ENCODE measurements at places on chromosomes 16 and 17.

DNA sequence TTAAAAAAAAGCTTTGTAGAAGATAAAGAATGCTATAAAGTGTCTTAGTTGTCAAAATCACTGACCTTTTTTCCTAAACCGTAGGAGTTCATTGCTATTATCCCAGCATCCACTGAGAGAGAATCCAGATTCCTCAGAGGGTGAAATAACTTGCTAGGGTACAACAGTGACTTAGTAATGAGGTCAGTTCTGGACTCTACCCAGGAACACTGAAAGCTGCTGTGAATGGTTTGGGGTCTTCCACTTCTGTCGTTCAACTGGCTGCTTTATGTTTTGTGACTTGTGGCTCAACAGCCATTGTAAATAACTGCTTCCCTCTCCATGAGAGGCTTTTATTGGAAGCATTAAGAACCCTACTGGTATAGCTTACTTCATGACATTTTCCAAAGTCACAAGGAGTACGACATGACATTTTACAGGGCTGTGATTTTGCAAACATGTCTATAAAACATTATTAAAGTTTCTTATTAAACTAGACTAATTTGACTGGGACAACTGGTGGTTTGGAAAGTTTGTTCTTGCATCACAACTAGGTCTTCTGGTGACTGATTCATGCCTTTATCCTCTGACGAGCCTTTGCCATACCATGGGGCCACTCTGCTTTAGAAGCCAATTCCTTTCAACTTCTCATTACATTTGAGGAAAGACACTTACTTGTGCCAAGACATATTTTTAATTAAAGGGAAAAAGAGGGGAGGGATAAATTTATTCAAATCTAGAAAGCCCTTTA is 92.2 kb upstream of the CDH11 start:
- H3K4me3 ChIP-seq, result no peak overlapping the region
- peak; percentile 73 for DNase-seq
- no peaks in the 10 kb centered on the region for H3K36me3 ChIP-seq
- H3K4me1 ChIP-seq, result no peaks in the 10 kb centered on the region
- H3K27ac ChIP-seq, result peak overlapping the region; percentile 1

DNA sequence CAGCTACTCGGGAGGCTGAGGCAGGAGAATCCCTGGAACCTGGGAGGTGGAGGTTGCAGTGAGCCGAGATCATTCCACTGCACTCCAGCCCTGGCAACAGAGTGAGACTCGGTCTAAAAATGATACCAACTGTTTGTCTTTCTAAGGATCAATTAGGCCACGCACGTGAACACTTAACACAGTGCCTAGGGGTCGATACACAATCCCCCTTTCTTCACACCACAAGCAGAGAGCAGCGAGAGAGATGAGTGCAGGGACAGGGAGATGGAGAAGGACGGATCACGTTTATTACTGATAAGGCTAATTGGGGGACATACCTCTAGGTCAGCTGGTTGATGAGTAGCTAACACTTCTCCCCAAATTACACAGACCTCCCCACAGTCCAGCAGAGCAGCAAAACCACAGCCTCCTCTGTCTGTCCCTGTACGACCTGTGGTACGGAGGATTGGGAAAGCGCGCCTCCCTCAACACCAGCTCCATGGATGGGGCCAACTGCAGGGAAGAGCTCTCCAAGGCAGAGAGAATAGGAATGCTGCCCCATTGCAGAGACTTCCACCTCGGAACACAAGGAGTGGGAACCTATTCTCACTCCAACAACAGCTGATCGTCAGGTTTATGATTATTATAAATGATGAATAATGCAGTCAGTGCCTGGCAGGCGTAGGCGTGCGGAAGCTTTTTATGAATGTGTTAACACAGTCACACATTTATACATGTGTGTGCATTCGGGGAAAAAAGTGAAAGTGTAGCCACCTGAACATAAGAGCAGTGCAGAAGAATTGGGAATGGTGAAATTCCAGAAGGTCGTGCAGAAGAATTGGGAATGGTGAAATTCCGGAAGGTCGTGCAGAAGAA is 155.1 kb downstream of the C16orf95 start:
- no peaks in the 10 kb centered on the region for H3K36me3 ChIP-seq
- H3K27ac ChIP-seq, result no peak overlapping the region
- no peaks in the 10 kb centered on the region for H3K27me3 ChIP-seq
- H3K4me1 ChIP-seq, result peaks cover 11% of the 10 kb centered on the region
- DNase-seq, result no peak

DNA sequence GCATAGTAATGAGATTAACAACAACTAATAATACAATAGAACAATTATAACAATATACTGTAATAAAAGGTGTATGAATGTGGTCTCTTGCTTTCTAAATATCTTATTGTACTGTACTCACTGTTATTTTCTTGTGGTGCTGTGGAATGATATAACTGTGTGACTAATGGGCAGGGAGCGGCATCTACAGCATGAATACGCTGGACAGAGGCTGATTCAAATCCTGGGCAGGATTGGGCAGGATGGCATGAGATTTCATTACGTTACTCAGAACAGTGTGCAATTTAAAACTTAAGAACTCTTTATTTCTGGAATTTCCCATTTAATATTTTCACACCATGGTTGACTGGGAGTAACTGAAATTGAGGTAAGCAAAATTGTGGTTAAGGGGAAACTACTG is 1239.8 kb upstream of the GOT2 start:
- H3K27ac ChIP-seq, result no peak overlapping the region
- H3K27me3 ChIP-seq, result no peaks in the 10 kb centered on the region
- no peaks in the 10 kb centered on the region for H3K4me1 ChIP-seq

- peaks cover 18% of the 10 kb centered on the region for H3K27me3 ChIP-seq
- no peak overlapping the region for H3K27ac ChIP-seq
- peaks cover 19% of the 10 kb centered on the region for H3K4me1 ChIP-seq
- DNase-seq, result peak; percentile 55
- H3K4me3 ChIP-seq, result no peak overlapping the region
- no peaks in the 10 kb centered on the region for H3K36me3 ChIP-seq
These were observed 17.1 kb upstream of the C17orf113 start for GRCh38 chr17:42067371-42068091.

GRCh38 chr17:50239937-50240336 is 34.3 kb upstream of the TMEM92 start:
- no peaks in the 10 kb centered on the region for H3K36me3 ChIP-seq
- H3K27ac ChIP-seq, result no peak overlapping the region
- DNase-seq, result no peak
- H3K4me3 ChIP-seq, result no peak overlapping the region

DNA sequence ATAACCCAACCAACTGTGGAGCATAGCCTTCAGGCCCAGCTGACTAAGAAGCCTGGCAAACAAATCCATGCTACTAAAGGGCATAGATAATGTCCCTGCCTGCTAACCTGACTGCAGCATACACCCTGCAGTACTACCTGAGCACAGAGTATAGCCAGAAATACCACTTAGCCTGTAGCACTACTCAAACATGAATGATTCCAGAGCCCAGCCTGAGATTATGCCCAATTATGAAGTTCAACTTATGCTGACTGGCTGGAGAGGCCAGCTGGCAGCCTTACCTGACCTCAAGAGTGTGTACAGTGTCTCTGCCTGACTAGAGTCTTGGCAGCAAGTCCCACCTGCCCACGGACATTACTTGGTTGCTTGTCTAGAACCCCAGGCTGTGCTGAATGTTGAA is 1265.3 kb downstream of the CDH11 start:
- H3K36me3 ChIP-seq, result no peaks in the 10 kb centered on the region
- DNase-seq, result no peak
- H3K27me3 ChIP-seq, result no peaks in the 10 kb centered on the region
- no peak overlapping the region for H3K27ac ChIP-seq

DNA sequence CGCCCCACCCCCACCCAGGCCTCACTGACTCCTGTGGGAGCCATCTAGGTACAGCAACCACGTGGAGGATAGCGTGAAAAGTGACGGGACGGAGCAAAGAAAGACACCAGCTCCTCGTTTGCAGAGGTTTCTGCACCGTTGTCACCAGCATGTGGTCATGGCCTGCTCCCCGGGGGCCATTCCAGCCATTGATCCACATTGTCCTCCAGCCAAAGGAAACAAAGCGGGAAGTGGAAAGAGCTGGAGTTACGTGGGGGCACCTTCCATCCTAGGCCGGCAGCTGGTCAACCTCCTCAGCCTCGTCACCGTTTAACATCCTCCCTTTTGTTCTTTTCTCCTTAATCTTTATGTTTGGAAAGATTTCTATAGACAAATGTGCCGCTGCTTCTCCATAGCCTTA is 153.7 kb downstream of the RPTOR start:
- H3K27ac ChIP-seq, result no peak overlapping the region
- H3K36me3 ChIP-seq, result no peaks in the 10 kb centered on the region
- H3K27me3 ChIP-seq, result no peaks in the 10 kb centered on the region
- DNase-seq, result no peak
- no peak overlapping the region for H3K4me3 ChIP-seq

DNA sequence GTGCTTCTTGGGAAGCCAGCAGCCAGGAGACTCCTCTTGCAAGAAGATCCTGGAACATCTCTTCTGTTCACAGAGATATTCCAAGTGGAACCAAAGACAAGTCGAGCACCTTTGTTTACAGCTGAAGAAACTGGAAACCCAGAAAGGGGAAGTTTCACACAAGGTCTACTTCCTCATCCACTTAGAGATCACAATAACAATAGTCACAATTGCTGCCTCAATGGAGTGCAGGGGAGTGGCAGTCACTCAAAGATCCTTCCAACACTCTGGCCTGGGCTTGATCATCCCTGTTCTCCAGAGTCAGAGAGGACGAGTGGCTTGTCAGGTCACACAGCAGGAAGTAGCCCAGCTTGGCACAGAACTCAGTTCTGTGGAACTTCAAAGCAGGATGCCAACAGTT is 46.9 kb upstream of the SIAH1 start:
- H3K4me1 ChIP-seq, result peaks cover 3% of the 10 kb centered on the region
- no peak overlapping the region for H3K4me3 ChIP-seq
- DNase-seq, result no peak
- no peak overlapping the region for H3K27ac ChIP-seq
- H3K27me3 ChIP-seq, result no peaks in the 10 kb centered on the region

Measured in spinal cord (tissue), 10 donors.